ENCODE measurements at places on chromosomes 5 and 9.
A peak's percentile ranks its signal among the peaks of the same experiment; 100 is the strongest.

DNA sequence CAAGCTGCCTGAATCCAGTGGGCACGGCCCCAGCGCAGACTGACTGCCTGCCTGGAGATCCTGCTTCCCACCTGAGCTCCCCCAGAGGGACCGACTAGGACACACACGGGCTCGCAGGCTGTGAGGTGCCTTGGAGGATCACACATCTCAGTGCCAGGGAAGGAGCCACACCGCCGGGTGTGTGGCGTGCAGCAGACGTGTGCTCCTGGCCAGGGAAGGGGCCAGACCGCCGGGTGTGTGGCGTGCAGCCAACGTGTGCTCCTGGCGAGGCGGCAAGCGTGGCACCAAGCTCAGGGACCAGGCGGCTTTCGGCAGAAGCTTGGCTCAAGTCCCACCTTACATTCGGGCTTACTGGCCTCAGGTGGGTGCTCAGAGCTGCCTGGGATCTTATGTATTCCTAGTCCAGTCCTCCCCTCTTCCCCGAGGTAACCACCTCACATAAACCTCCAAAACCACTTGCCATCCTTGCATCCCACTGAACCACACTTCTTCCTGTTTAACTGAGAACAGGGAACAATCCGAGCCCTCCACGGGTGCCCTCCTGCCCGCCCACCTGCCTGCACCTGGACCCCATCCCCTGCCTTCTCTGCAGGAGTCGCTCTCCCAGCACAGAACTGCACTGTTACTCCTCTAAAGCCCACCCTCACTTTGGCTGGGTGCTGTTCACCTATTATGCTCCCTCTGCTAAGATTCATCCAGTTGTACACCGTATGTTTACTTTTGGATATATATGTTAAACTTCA, 22.4 kb upstream of the MRNIP start:
- DNase-seq: no peak
- H3K36me3 ChIP-seq: peaks cover 37% of the 10 kb centered on the region
- H3K4me1 ChIP-seq: no peaks in the 10 kb centered on the region
- no peak overlapping the region for H3K27ac ChIP-seq
- H3K27me3 ChIP-seq: no peaks in the 10 kb centered on the region

GRCh38 chr9:114004221-114004716, 73.8 kb downstream of the AMBP start:
- no peak for DNase-seq
- H3K27ac ChIP-seq: no peak overlapping the region
- no peak overlapping the region for H3K4me3 ChIP-seq
- no peaks in the 10 kb centered on the region for H3K4me1 ChIP-seq
- H3K36me3 ChIP-seq: no peaks in the 10 kb centered on the region
- no peaks in the 10 kb centered on the region for H3K27me3 ChIP-seq

GRCh38 chr5:17123010-17123409, 94.4 kb upstream of the BASP1 start:
- H3K4me3 ChIP-seq: no peak overlapping the region
- no peak overlapping the region for H3K27ac ChIP-seq
- DNase-seq: no peak
- H3K36me3 ChIP-seq: no peaks in the 10 kb centered on the region
- no peaks in the 10 kb centered on the region for H3K27me3 ChIP-seq
- H3K4me1 ChIP-seq: no peaks in the 10 kb centered on the region

DNA sequence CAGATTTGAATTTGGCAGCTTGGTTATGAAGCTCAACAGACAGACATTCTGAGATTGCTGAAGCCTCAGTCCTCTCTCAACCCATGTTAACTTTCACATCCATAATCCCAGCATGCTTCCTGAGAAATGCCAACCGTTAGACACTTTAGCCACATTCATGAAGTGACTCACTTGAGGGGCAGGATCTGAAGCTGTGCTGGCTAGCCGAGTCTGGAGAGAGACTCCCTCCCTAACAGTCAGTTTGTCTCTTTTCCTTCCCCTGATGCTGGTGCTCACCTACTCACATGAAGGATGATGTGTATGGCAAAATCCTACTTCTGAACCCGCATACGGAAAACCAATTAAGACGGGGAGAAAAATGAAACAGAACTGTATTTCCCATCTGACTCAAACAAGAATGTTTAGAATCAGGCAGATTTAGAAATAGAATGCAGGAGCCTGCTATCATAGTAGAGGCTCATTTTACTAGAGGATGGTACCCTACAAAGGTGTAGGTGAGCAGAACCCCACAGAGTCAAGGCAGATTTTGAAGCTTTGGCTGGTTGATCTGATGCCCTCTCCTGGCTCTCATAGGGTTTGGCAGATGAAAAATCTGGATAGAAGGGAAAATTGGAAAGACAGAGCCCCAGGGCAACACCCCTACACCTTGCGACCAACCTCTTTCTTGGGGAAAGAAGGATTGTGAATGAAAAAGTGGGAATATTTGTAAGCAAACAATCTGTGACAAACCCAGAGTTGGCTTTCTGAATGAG, 150.9 kb upstream of the LHFPL2 start:
- H3K4me3 ChIP-seq: no peak overlapping the region
- DNase-seq: no peak
- no peaks in the 10 kb centered on the region for H3K4me1 ChIP-seq
- H3K36me3 ChIP-seq: no peaks in the 10 kb centered on the region

- H3K4me3 ChIP-seq: no peak overlapping the region
- no peak overlapping the region for H3K27ac ChIP-seq
- no peak for DNase-seq
- peaks cover 5% of the 10 kb centered on the region for H3K27me3 ChIP-seq
- no peaks in the 10 kb centered on the region for H3K4me1 ChIP-seq
These were observed 171.0 kb upstream of the TUT7 start for GRCh38 chr9:86525182-86525581.

- H3K36me3 ChIP-seq: no peaks in the 10 kb centered on the region
- no peak for DNase-seq
- H3K4me1 ChIP-seq: no peaks in the 10 kb centered on the region
- H3K4me3 ChIP-seq: no peak overlapping the region
- H3K27me3 ChIP-seq: no peaks in the 10 kb centered on the region
- no peak overlapping the region for H3K27ac ChIP-seq
These were observed 126.6 kb upstream of the TYRP1 start for GRCh38 chr9:12566404-12567090.

DNA sequence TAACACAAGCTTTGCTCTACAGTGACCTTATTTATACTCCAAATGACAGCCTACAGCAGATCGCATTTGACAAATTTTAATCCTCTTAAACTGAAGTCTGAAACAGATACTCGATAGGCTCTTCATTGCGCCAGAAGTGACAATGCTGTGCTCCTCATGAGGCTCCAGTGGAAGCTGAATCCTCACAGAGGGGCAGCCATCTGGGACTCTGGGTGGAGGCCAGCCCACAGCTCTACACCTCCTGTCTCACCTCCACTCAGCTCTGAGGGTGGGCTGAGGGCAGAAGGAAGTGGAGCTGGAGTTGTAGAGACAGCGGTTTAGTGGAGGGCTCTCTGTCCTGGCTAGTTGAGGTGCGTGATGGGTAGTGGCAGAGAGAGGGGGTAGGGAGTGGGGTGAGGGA, 283.3 kb upstream of the ANKRD55 start:
- H3K27me3 ChIP-seq: no peaks in the 10 kb centered on the region
- H3K4me1 ChIP-seq: peaks cover 13% of the 10 kb centered on the region
- no peaks in the 10 kb centered on the region for H3K36me3 ChIP-seq
- no peak for DNase-seq
- H3K4me3 ChIP-seq: no peak overlapping the region

DNA sequence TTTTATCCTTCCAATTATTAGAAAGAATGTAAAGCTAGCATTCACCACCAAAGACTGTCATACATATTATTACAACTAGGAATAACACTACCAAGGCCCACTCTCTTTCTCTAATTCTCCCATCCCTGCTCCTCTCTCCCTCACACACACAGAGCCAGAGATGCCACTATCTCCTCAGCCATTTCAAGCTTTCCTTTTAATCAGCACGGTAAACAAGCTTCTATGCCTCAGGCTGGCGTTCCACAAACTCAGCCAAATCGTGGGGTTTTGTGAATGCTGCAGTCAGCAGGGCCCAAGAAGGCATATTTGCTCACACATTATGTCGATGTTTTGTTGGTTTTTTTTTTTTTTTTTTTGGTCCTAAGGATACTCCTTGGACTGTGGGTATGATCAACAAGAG, 979.9 kb upstream of the DMAC1 start:
- no peak for DNase-seq
- H3K4me1 ChIP-seq: no peaks in the 10 kb centered on the region
- H3K36me3 ChIP-seq: no peaks in the 10 kb centered on the region
- H3K27ac ChIP-seq: no peak overlapping the region
- H3K27me3 ChIP-seq: no peaks in the 10 kb centered on the region

- no peak overlapping the region for H3K27ac ChIP-seq
These were observed 966.7 kb downstream of the MAT2B start for GRCh38 chr5:164472165-164472564.

- H3K27me3 ChIP-seq: no peaks in the 10 kb centered on the region
- no peak for DNase-seq
- no peaks in the 10 kb centered on the region for H3K4me1 ChIP-seq
- no peak overlapping the region for H3K4me3 ChIP-seq
These were observed 64.6 kb downstream of the GHR start for GRCh38 chr5:42487821-42488220.

- H3K27me3 ChIP-seq: no peaks in the 10 kb centered on the region
- DNase-seq: peak; percentile 49
- no peak overlapping the region for H3K27ac ChIP-seq
- no peaks in the 10 kb centered on the region for H3K36me3 ChIP-seq
- peak overlapping the region; percentile 15 for H3K4me3 ChIP-seq
- H3K4me1 ChIP-seq: peaks cover 12% of the 10 kb centered on the region
These were observed 185.9 kb upstream of the RASA1 start for GRCh38 chr5:87081511-87082372.

DNA sequence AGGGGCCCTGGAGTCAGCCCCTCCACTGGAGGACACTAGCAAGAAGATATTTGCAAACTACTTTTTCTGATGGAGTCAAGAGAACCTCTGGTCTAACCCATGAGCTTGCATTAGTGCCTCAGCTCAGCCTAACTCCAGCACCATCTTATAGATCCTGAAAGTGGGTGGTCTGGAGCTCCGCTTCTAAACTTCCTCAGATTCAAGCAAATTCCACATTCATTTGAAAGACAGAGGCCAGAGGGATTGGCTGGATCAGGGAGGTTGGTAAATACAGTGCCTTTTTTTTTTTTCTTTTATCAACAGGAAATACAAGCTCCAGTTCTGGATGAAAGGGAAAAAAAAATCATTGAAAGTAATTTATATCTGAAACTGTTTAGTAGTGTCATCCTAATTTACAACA, 99.9 kb downstream of the ENC1 start:
- H3K4me3 ChIP-seq: no peak overlapping the region
- no peak for DNase-seq
- H3K27ac ChIP-seq: no peak overlapping the region
- no peaks in the 10 kb centered on the region for H3K36me3 ChIP-seq
- H3K4me1 ChIP-seq: no peaks in the 10 kb centered on the region

GRCh38 chr5:90287036-90287435, 122.5 kb downstream of the CETN3 start:
- no peak overlapping the region for H3K27ac ChIP-seq
- no peaks in the 10 kb centered on the region for H3K4me1 ChIP-seq
- no peak for DNase-seq
- H3K4me3 ChIP-seq: no peak overlapping the region
- H3K36me3 ChIP-seq: no peaks in the 10 kb centered on the region
- peaks cover 4% of the 10 kb centered on the region for H3K27me3 ChIP-seq

DNA sequence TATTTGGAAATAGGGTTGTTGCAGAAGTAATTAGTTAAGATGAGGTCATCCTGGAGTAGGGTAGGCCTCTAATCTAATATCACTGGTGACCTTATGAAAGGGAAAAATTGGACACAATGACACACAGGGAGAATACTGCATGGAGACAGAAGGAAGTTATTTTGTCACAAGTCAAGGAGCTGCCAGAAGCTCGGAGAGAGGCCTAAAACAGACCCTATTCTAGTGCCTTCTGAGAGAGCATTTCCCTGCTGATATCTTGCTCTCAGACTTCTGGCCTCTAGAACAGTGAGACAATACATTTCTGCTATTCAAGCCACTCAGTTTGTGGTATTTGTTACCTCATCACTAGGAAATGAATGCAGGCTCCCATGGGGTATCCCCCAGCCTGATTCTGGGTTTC, 332.9 kb downstream of the CSNK1G3 start:
- H3K4me1 ChIP-seq: no peaks in the 10 kb centered on the region
- H3K4me3 ChIP-seq: no peak overlapping the region
- no peak for DNase-seq
- H3K36me3 ChIP-seq: no peaks in the 10 kb centered on the region
- no peaks in the 10 kb centered on the region for H3K27me3 ChIP-seq

- no peak overlapping the region for H3K27ac ChIP-seq
- H3K4me1 ChIP-seq: no peaks in the 10 kb centered on the region
- no peak overlapping the region for H3K4me3 ChIP-seq
- DNase-seq: no peak
- H3K36me3 ChIP-seq: no peaks in the 10 kb centered on the region
- H3K27me3 ChIP-seq: peaks cover 2% of the 10 kb centered on the region
These were observed 416.8 kb downstream of the IRX2 start for GRCh38 chr5:2334719-2335118.

DNA sequence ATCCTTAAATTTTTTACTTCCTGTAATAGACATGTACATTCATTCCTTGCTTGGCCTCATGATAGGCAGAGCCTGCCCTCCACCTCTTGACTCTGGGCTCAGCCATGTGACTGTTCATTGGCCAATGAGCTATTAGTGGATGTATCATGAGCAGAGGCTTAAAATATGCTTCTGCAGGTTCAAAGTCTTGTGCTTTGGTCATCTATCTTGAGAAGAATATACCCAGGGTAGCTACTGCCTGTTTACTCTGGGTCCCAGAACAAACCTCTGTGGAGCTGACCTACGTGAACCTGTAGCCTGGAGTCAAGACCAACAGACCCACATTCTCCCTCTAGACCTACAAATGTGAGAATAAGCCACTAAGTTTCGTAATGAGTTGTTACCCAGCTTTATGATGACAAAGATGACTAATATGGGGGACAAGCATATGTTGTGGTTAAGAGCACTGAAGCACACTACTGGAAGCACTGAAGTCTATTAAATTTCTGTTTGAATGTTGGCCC, 244.4 kb downstream of the MAST4 start:
- DNase-seq: no peak
- no peaks in the 10 kb centered on the region for H3K27me3 ChIP-seq
- H3K36me3 ChIP-seq: no peaks in the 10 kb centered on the region
- H3K4me3 ChIP-seq: no peak overlapping the region
- no peaks in the 10 kb centered on the region for H3K4me1 ChIP-seq

DNA sequence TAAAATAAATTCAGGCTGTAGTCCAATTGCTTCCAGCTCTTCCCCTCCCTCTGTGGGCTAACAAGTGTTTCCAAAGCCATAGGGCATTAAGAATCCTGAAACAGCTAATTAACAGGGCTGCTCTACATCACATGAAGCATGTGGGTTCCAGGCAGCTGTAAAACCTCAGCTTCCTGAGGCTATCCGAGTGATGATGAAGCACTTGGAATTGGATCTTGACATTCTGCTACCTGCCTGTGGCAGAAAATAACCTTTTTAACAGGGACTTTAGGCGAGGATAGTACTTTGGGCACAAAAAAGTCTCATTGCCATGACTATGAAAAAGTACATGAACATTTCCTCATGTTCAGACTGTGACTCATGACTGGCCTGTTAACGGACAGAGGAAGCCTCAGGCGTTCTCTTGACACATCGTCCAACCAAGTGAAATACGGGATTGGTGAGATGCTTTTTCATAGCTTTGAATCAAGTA, 107.2 kb downstream of the PDE4D start:
- H3K27me3 ChIP-seq: no peaks in the 10 kb centered on the region
- H3K27ac ChIP-seq: no peak overlapping the region
- no peak overlapping the region for H3K4me3 ChIP-seq
- no peaks in the 10 kb centered on the region for H3K4me1 ChIP-seq
- no peaks in the 10 kb centered on the region for H3K36me3 ChIP-seq
